ENCODE measurements at places on chromosomes 13 and 19. TPM values are rescaled to one million over a fixed set of nuclear protein-coding genes. Genes with fewer than 3 reads are reported as not detected.

DNA sequence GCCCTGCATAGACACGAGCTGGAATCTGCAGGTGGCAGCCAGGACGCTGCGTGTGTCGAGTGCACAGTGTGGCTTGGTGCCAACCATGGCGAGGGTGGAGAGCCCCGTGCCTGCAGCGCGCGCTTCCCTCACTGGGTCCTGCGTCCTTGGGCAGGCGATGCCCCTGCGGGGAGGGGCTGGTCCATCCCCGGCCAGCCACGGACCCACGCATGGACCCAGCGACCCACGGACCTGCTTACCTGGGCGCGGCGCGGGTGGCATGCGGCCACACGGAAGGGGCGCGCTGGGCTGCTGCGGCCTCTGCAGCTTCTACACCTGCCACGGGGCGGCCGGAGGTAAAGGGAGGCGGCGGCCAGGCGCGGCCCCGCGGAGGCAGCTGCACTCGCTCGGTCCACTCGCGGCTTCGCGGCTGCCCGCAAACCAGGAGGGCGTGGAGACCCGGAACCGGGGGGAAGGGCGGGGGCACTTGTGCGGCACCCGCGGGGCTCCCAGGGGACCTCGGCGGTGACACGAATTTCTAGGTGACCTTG lies 569 bp upstream of the MCF2L start:
- no peak for DNase-seq

DNA sequence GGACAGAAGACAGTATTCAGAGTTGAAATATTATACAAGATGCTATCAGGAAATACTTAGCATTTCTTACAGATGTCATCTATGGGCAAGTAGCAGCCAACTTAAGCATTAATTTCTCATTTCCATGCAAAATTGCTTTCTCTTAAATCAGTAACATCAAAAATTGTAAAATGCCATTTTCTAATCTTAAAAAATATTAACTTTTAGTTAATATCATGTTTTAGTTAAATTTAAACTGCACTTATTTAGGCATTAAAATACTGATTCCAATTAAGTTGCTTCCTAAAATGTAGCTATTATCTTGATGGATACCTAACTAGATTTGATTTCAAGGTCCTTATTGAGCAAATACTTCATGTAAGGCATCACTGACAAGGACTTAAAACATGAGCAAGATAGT lies 27.8 kb downstream of the METTL21C start:
- DNase-seq: no peak

GRCh38 chr13:49210669-49211068 lies 9.5 kb upstream of the MLNR start:
- DNase-seq: no peak

DNA sequence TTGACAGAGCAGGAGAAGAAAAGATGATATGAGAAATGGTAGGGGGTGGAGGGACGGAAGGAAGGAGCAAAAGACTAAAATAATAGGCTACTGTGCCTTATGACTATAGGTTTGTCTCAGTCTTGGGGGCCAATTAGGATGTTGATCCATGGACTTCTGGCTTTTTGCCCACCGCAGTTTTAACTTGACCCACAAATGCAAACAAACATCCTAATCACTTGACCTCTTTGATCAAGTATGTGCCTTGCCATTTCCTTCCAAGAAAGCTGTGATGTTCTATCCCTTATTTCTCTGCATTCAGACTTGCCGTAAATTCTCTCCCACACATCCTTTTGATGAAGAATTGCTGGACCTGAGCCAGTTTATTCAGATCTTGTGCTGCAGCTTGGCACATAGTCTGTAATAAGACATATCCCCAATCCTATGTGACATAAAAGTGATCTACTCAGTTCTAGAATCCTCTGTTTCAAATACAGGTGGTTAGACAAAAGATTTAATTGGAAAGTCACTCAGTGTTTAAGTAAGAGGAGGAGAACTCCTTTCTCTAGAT lies 62.8 kb downstream of the TPT1 start:
- DNase-seq: no peak

DNA sequence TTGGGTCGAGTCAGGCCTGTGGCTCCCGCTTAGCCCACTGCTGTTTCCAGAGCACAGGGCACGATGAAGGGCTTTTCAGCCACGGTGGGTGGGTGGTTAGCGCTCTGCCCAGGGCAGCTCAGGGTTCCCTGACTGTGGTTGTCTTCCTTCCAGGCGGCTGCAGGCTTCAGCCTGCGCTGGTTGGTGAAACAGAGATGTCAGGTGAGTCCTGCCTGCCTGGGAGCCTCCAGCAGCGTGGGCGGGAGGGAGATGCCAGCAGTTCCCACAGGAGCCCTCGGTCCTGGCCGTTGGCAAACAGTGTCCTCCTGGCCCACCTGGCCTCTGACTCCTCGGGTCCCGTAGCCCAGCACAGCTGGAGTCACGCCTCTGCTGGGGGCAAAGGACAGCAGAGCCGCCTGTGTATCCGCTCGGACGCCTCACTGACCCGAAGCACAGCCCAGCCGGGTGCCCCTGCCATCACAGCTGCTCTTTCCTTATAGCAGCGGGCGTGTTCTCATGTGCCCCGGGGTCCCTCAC lies 9.7 kb downstream of the ADAT3 start:
- DNase-seq: no peak

GRCh38 chr19:2619076-2619475 lies 83.4 kb downstream of the GNG7 start:
- DNase-seq: no peak

GRCh38 chr13:93558637-93559036 lies 332.0 kb downstream of the GPC6 start:
- no peak for DNase-seq

DNA sequence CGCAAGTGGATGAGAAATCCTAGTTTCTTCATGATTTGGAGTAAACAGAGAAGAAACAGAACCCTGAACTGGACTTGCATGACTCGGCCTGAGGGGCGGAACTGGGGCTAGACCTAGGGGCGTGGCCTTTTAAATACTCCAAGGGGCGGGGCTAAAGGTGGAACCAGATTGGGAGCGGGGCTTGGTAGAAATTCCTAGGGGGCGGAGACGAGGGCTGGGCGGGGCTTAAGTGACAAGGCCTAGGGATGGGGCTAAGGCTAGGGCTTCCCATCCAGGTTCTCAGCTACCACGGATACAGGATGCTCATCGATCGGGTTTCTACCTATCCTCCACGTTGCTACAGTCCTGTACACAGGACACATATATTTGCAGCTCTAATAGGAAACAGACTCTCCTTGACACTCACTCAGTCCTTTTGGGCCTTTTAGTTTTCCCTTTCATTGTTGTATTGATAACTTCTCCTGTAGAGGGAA lies 372 bp upstream of the ZNF699 start:
- no peak for DNase-seq

DNA sequence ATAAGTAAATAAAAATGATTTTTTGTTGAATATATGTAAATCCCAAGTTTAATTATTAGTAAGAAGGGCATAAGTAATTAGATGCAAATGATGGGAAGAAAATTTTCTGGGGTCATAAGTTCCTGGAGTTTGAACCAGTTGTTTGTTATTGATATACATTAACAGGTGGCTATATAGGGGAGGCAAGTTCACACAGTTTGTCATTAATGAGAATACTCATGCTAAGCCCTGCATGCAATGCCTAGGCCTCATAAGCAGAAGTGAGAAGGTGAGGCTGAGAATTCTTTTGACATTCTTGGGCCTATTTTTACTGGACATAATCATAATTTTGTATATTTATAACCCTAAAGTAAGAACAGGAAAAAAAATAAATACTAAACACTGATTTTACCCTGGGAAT lies 1210.7 kb upstream of the PCDH9 start:
- DNase-seq: no peak

GRCh38 chr13:77349365-77349764 lies 22.5 kb upstream of the MYCBP2 start:
- no peak for DNase-seq

- DNase-seq: no peak
Observed at GRCh38 chr19:2315121-2315817, 7.3 kb upstream of the LINGO3 start.

DNA sequence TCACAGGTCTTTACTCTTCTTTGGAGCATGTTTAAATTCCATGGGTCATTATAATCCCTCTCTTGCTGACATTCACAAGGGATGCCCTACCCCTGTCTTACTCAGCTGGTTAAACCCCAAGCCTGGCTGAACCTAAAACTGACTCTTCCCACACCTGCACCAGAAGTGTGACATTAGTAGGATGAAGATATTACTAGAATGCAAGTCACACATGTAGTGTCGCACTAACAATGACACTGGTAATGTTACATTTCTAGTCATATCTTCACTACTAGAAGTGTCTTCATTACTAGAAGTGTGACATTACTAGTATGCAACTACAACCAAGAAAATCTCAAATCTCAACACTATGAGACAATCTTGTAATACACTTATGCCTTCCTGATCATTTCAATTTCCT lies 14.2 kb downstream of the ZAR1L start:
- DNase-seq: no peak

- no peak for DNase-seq
Observed at GRCh38 chr19:30669329-30670010, 297.3 kb downstream of the ZNF536 start.

GRCh38 chr13:26985285-26985878 lies 186.2 kb downstream of the USP12 start:
- DNase-seq: no peak

DNA sequence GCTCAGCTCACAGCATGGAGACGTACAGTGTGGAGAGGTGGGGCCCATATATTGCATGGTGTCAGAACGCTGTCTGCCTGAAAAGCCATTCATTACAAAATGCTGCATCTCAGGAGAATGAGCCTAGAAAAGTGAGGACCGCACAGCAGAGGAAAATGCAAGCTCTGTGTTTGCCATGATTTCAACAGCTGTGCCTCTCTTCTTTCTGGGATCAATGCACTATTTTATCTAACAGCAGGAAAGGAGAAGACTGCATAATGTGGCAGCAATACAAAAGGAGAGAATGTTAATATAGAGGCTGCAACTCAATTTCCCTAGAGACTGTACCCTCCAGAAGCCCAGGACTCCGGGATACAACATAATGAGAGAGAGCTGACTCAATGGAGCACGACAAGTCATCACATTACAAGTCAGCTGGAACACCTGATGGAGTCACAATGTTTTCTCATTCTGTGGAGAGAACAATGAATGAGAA lies 368.0 kb downstream of the FGF14 start:
- no peak for DNase-seq

DNA sequence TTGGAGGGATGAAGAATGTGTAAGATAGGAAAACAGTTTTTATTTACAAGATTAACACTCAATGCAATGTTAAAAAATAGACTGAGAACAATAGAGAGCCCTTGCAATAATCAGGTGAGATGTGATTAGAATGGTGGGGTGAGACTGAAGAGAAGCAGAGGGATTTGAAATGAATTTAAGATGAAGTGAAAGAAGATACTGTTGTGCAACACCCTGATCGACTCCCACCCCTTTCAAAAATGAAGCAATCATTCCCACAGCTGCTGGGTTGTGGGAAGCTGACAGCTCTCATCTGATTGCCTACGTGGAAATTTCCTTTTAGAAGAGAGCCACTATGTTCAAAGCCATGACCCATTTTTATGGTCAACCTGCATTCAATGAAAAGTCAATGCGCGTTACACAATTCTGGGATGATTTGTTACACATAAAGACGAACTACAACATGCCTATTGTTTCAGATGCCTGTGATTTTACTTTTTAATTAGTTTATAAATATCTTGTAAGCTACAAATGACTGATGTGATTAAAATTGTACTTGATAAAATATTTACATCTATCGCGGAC lies 1374.8 kb downstream of the PCDH9 start:
- no peak for DNase-seq

DLEU7 gene
- total RNA-seq: not detected

SLC25A41 gene
- not detected for total RNA-seq

C19orf85 gene
- not detected for total RNA-seq

NKPD1 gene
- 14.0 TPM for total RNA-seq

CTXN1 gene
- total RNA-seq: 14.2 TPM

DPY19L3 gene
- 10.3 TPM for total RNA-seq

KIR2DL1 gene
- not detected for total RNA-seq

Data from vagina (tissue), 2 donors.